Stimulated activated CD8-positive, alpha-beta memory T cell treated with anti-CD3 and anti-CD28 coated beads, Interleukin-15, amount 100 ng/mL, for 4 hours (primary cell): ENCODE measurements at places on chromosomes 4 and X.

DNA sequence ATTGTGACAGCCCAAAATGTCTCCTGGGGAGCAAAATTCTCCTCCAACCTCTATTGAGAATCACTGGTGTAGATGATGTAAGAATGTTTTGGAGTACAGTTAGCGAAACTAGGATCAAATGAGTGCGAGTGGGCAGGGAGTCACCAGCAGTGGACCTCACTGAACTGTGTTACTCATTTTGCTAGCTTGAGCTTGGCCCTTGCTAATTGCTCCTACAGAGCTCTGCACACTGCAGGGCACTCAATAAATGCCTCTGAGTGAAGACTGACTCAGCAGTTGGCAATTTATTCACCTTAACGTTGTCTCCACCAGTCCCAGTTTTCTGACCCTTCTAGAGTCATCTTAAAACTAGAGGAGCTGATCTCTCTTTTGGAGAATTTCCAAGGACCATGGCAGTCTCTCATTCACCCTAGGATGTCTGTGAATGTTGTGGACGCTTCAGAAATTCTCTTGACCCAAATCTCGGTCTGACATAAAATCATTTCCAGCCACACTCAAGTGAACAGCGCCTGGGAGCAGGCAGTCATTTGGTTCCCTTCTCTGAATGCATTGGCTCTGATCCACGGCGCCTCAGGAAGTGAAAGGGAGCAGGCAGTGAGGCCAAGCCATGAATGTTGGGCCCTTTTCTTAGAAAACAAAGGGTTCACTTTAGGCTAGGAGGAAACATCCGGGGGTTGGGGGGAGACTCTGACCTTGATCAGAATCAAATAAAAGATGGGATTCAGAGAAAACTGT is 148.1 kb downstream of the NWD2 start:
- DNase-seq, result no peak

DNA sequence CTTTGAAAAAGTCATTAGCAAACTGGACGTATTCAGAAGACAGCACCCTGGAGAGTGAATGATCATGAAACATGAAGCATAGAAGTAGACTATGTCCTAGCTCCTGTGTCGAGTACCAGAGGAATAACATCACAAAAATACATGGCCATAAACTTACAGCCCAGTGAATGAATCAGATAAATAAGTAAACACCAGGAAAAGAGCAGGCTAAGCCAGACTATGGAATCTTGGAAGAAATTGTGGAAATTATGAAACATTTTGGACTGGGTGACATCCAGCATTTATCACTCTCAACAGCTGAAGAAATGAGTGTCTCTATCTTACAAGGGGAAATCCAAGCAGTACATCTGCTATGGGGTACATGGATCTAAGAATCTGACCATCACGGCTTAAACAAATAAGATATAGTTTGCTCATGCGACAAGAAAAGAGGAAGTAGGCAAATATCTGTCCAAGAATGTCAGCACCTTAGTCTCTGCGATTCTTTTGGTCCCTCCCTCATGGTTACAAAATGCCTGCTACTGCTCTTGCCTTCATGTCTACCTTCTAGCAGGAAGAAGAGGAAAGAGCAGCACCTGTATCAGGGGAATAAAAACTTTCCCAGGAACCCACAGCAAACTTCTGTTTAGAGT is 481.5 kb downstream of the BCOR start:
- no peak for DNase-seq

- no peak for DNase-seq
These were observed 514.4 kb downstream of the RPA4 start for GRCh38 chrX:97398030-97398551.

DNA sequence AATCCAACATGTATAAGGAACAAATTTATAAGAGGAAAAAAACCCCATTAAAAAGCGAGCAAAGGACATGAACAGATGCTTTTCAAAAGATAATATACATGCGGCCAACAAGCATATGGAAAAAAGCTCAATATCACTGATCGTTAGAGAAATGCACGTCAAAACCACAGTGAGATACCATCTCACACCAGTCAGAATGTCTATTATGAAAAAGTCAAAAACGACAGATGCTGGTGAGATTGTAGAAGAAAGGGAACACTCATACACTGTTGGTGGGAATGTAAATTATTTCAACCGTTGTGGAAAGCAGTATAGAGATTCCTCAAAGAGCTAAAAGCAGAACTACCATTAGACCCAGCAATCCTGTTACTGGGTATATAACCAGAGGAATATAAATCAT is 465.4 kb downstream of the TMA16 start:
- DNase-seq, result no peak

DNA sequence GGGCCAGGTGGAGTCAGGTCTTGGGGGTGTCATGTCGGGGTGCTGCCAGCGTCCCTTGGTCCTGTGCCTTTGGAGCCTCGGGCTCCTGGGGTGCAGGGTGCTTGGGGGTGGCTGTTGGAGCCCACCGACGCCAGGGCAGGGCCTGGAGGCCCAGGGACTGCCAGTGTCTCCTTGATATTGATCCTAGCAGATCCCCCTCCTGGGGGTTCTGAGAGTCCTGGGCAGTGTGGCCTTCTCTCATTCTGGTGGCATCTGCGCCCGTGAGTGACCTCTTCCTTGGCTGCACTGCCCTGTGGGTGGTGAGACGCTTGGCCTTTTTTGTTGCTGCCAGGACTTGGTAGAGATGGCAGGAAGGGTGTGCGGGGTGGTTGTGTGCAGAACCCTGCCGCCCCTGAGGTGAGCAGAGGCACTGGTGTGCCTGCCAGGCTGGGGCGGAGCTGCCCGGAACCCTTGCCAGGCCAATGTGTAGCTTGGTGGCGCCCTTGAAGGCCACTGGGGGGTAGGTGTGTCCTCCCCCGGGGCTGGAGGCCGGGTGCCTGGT is 7.0 kb downstream of the NAT8L start:
- DNase-seq, result no peak

DNA sequence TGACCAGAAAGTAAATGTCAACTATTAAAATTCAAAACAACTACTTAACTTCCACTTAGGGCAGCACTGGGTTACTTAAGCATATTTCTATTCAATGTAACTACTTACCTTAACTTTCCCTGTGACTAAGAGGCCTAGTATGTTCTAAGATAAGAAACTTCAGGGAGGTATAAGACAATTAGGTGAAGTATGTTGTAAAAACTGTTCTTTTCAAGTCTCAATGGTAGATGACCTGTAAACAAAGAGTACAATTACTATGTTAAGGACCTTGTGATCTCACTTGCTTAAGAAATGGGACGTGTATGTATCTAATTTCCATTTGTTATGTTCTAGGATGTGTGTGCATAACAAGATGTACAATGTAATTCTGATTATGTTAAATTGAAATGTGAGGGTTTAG is 960.5 kb downstream of the CCSER1 start:
- DNase-seq, result no peak

GRCh38 chr4:101081695-101082369 is 265.5 kb downstream of the PPP3CA start:
- DNase-seq, result no peak

- no peak for DNase-seq
These were observed 26.0 kb upstream of the AWAT1 start for GRCh38 chrX:70208479-70208878.

DNA sequence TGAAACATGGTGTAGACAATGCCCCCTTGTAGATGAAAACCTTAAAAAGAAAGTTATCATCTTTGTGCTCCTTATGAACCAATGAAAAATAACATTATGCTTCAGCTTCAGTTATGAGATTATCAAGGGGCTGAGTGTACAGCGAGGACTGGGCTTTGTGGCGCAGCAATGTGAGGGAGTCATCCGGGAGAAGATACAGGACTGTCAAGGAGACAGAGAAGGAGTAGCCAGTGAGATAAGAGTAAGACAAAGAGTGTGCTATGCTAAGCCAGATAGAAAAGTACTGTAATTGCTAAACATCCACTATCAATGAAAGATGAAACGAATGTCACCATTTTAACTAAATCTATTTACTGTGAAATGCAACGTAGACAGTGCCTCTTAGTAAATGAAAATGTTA is 3.6 kb upstream of the KLHL15 start:
- DNase-seq, result no peak

- DNase-seq, result no peak
These were observed 98.8 kb upstream of the NDP start for GRCh38 chrX:44071847-44072551.

DNA sequence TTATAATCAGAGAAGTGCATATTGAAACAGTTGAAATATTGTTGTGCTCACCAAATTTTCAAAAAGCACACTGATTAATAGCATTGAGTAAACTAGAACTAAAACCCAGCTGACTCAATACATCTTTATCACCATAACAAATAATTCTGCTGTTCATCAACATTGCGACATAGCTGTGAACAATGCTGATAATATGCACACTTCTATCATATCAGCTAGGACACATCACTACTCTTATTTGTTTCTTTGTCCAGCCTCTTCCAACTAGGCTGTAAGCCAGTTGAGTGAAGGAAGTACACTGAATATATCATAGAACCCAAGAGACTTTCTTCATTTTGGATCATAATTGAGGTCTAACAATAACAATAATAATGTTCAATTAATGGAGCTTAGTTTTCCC is 349.7 kb downstream of the IQCM start:
- DNase-seq, result no peak

DNA sequence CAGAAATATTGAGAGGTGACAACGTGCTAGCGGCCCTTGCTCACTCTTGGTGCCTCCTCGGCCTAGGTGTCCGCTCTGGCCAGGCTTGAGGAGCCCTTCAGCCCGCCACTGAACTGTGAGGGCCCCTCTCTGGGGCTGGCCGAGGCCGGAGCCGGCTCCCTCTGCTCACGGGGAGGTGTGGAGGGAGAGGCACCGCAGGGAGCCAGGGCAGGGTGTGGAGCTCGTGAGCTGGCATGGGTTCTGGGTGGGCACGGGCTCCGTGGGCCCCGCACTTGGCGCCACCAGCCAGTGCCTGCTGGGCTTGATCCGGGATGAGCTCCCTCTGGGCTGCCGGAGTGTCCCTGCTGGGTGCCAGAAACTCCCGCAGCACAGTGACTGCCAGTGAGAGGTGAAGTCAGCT is 16.0 kb upstream of the VAMP7 start:
- DNase-seq, result no peak

DNA sequence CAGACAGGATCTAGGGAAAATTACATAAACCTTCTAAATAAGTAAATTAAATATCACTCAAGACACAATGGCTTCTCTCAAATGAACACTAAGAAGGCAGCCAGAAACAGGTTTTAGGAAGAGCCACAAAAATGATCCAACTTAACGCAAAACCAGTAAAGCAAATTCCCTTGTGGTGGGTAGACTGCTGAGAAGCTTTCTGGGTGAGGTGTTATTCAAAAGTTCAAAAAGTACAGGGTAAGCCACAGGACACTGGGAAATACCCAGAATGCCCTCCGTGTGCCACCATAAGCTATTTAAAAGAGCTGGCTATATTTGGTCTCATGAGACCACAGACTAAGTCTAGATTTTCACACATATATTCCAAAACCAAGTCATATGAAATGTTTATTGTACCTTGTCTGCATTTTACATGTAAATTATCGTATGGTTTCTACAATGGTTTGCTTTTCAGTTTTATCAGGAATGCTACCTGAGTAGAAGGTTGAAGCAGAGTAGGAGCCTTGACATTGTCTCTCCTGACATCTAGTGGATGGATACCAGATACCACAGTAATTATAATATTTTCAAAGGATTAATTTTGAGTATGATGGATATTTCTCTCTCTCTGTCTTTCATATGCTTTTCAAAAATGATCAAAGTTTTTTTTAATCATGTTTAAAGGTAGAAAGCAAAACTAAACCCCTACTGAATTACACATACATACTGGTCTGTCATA is 109.3 kb upstream of the KLHL13 start:
- no peak for DNase-seq

DNA sequence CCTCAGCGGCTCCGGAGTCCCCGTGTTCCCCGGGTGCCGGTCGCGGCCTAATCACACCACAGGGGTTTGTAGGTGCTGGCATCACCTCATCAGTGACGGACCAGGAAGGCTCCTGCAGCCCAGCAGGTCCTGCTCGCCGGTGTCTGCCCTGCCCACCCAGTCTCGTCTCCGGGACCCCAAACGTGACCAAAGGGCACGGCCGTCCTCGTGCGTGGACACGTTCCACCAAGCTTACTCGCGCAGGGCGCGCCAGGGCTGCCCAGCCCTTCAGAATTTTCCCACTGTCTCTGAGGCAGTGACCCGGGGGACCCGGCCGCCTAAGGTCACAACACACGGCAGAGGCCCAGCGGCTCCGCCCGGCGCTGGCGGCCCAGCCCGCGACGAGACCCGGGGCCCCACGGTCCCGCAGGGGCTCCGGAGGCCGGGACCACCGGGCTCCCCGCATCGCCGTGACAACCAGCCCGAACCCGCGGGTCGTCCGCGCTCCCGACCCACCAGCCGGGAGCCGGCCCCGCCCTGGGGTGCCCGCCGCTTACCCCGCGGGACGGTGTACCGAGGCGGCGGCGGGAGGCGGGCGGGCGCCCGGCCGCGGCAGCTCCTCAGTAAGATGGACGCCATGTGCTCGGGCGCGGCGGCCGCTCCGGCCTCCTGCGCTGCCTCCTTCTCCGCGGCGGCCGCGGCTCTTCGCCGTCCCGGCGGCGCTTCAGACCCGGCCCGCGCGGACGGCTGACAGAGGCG is 454 bp downstream of the LETM1 start:
- DNase-seq, result no peak

GRCh38 chr4:155392481-155393184 is 15.9 kb upstream of the MAP9 start:
- DNase-seq, result no peak

DNA sequence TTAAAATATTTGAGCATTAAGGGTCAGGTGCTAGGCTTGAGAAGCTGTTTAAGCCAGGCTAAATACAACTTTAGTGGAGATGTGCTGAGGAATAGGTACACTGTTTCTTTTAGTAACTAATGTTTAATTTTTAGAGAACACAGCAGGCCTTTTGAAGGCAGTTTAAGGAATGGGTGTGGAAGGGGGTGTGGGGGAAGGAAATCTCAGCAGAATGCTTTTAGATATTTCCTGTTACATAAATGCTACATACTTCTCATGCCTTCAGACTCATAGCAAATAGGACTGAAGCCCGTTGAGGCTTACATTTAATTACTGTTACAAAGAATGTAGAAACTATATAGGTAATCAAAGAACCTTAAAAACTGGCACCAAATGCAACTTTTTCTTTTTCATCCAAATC is 66.3 kb downstream of the WWC2 start:
- DNase-seq, result no peak

DNA sequence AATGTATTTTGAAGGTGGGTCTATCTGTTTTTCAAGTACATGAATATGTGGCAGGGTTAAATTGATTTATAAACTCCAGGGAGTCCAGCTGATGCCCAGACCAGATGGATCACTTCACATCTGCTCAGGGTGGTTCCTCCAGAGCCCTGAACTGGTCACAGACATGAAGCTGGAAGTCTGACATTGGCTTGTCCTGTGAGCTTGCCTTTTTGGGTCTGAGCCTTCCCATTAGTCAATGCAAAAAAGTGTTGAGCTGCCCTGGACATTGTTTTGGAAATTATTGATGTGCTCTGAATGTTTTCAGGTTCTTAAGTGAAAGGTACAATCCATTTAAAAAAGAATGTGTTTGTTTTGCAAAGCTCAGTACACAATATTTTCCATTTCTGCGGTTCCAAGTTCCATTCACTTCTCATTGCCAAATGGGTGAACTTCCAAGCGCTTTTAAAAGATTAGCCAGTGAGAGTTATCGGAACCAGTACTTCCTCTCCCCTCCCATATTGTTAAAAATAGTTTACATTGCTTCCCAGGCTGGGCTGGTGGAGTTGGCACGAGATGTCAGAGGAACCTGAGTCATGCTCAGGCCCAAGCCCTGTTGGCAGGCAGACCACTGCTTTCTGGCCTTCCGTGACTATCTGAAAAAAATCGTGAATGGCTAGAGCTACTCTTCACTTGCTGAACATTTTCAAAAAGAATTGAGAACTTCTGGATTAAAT is 52.1 kb downstream of the PDGFRA start:
- DNase-seq, result no peak
